ENCODE measurements at places on chromosomes 5 and 9.

GRCh38 chr5:61279725-61280124 is 52.3 kb upstream of the ZSWIM6 start:
- DNase-seq, result no peak

GRCh38 chr9:96491079-96491879 is 41.3 kb downstream of the HABP4 start:
- peak; percentile 56 for DNase-seq

DNA sequence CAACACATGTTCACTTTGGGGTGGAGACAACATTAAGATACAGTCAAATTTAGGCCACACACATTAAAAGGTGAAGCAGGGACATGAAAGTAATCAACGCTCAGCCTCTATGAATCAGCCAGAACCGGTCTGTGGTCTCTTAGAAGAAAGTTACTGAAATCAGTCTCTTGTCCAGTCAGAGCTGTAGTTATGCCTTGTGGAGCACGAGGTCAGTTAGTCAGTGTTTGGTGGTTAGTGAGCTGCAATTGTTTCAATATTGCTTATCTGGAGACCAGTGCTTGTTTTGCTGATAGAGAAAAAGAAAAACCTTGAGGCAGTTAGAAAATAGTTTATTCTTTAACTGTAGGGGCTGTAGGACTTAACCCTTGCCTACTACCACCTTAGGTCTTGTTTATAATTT is 157.8 kb upstream of the RASEF start:
- DNase-seq, result no peak

- DNase-seq, result no peak
These were observed 229.1 kb downstream of the ESM1 start for GRCh38 chr5:54756301-54756700.

GRCh38 chr9:132782037-132782436 is 96.0 kb downstream of the AK8 start:
- DNase-seq, result no peak

DNA sequence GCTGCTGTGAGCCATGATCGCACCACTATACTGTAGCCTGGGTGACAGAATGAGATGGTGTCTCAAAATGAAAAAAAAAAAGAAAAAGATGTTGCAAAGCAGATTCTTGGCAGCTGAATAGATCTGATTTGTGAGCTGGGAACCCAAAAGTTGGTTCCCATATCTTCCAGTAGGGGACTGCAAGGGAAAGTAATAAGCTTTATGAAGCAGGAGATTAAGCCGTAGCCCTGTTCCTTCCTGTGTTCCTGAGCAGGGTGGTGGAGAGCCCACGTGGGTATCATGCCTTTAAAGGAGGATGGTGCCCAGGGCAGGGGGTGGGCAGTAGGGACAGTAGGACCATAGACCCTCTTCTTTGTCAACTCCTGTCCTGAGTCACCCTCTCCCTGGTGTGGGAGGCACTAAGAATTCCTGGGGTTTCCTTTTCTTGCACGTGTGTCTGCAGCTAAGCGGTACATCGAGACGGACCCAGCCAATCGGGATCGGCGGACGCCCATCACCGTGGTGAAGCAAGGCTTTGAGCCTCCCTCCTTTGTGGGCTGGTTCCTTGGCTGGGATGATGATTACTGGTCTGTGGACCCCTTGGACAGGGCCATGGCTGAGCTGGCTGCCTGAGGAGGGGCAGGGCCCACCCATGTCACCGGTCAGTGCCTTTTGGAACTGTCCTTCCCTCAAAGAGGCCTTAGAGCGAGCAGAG is 37.9 kb downstream of the STOM start:
- no peak for DNase-seq

DNA sequence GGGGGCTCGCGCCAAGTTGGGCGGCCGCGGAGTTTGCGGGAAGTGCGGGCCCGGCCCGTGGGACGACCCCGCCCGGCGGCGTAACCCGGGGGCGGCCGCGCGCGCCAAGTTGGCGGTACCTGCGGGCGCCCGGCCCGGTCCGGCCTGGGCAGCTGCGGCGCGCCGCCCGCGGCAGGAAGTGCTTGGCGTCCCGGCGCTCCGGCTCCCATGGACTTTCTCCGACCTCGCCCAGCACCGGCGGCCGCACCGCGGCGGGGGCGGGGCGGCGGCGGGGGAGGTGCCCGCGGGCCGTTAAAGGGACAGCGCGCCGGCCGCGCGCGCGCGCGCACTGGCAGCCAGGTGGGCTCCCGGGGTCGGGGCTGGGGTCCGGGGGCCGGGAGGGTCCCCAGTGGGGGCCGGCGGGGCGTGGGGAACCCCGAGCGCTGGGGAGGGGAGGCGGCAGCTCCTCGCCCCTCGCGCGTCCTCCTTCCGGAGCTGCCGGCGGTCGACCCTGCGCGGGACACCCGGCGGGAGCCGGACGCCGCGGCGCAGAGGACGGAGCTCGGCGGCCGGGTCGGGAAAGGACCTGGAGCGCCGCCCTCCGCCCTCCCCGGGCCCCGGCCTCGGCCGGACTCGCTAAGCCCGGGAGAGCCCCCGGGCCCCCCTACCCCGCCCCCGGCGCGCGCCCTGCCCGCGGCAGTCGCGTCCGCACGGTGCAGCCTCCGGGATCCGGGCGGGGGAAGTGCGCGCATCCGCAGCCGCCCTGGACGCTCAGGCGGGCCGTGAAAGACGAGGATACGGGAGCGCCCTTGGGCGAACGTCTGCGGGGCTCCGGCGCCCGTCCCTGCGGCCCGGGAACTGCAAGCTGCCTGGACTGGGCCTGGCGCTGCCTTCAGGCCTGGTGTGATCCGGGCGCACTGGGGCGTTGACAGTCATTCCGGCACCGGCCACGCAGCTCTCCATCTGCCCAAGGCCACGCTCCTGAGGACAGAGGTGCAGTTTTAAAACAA is at the start of gene NACC2:
Gene NACC2 (minus strand): TSS at position 220 of the 989 bp plus-strand sequence. CDS start 44,768 bp downstream, outside the sequence.
- DNase-seq, result no peak

DNA sequence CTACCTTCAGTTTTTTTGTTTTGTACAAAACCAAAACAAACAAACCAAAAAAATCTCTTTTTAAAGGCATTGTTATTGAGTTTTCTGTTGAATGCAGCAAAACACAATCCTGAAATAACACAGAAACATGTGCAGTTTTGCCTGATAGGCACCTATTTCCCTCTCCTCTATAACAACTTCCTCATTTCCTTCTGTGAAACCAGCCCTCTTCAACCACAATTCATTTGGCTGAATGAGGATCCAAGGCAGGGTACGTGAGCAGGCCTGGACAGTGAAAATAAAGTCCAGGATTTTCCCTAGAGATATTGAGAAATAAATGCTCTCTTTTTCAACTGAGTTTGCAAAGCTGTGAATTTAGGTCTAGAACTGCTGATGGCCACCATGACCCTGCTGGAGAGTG is 134.8 kb upstream of the LARP1 start:
- DNase-seq, result no peak

DNA sequence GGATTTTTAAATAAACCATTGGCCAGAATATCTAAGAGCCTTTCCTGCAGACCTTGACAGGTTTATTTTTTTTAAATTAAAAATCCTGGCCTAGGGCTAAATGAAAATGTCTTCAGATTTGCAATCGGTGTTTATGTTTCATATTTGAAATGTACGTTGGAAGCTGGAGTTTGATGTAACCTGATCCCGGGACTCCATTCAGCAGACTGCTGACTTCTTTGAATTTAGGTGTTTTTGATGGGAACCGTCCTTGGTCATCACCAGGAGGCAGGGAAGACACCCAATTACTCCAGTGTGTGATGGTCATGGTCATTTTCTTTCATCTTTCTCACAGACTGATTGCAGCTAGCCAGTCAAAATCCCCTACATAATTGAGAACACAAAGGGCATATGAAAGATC is 60.1 kb upstream of the BRINP1 start:
- no peak for DNase-seq

- no peak for DNase-seq
These were observed 1.4 kb downstream of the SUSD3 start for GRCh38 chr9:93059715-93060578.

DNA sequence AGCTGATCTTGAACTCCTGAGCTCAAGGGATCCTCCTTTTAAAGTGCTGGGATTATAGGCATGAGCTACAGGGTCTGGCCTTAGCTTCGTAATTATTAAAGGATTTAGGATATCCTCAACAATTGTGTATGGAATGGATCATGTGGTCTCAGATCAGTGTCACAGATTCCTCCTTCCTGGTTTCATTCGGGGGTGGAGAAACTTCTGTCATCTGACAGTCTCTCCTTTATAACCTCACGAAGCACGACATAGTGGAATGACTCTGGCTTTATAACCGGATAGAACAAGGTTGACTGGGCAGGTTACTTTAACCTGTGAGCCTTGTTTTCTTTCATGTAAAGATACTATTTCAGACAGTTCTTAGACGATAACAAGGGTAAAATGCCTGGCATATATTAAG is 4.4 kb upstream of the GNG10 start:
- DNase-seq, result no peak

GRCh38 chr5:78586251-78586650 is 62.3 kb downstream of the LHFPL2 start:
- no peak for DNase-seq

DNA sequence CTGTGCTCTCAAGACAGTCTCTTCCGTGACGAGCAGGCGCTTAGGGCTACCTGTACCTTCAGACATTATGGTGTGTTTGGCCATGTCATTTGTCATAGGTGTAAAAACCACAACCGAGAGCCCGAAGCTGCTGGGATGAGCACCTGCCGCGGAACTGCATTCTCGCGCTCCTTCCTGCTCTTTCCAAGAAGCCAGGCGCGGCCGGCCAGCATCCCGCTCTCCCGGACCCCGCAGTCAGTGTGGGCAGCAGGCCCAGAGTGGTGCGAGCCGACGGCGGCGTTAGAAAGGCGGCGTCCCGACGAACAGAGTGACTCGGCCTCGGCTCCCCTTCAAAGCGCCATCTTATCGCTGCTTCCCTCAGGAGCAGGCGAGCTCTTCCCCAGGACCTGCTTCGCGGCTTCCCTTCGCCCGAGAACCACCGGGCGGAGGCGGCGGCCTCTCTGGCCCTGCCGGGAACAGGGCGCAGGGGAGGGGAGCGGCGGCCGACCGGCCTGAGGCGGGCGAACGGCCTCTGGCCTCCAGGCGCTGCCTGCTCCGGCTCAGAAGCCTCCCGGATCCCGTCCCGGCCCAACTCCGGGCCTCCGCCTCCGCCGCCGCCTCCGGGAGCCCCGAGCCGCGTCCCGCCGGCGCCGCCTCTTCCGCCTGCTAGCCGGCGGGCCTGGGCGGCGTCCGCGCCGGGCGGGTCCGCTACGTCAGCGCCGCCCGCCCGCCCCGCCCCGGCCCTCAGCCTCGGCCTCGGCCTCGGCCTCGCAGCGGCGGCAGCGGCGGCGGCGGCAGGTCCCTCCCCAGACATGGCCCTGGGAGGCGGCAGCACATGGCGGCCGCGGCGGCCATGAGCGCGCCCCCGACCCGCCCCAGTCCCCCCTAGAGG is at the start of gene FAM120A:
Gene FAM120A (plus strand): TSS at position 741 of the 871 bp plus-strand sequence. CDS start 231 bp downstream, outside the sequence.
- no peak for DNase-seq

DNA sequence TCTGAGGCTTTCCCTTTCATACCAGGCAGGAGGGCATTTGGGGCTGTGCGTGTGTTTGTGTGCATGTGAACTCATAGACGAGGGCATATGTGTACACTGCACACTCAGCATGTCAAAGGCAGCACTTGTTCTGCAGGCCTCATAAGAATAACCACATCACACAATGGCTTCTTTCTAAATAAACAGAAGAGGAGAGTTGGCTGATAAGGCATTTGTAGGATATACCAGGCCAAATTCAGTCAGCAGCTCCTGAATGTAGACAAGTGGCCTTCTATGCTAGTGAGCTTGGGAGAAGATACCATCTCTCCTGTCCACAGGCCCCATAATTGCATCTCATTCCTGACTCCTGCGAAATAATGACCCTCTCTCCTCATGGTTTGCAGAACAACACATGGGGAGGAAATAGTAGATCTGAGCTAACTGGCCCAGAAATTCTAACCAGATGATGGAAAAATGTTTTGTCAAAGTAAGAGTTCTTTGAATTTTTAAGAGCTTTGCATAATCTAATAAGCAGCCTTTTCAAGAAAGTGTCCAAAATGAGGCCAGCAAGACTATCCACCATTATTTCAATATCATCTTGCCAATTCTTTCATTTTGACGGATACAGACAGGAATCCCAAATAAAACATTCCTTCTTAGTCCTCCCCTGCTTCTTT is 60.5 kb upstream of the GAS1 start:
- DNase-seq, result no peak

DNA sequence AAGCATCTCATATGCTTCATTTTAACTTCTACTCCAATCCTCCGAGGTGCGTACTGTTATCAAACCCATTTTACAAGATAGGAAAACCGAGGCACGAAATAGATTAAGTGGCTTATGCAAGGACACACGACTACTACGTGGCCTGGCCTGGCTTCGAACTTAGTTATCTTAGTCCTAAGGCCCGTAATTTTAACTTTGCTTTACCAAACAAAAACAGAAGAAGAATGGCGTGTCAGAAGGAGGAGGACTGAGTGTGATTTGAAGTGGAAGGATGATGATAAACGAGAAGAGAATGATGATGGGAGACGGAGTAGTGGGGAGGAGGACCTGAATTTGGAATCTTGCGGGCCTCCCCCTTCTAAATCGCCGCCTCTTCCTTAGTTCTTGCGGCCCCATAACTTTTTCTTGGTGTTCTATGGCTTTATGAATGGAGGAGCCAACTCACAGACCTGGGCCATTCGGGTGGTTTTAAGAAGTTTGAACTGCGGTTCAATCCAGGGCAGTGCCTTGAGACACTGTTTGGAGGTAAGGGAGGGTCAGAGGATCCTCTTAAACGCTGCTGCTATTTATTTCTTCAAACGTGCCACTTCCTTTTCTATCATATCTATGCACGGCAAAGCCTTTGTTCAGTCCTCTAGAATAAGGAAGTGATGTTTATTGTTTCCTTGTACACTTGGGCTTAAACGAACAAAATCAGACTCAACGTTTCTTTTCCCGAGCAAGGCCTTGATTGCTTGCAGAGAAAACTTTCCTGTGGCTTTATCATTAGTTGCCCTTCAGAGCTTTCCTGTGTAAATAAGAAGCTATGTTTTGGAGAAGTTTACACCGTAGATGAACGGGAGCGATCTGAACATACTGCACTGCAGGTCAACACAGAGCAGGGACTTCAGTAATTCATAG is 795 bp downstream of the CNOT8 start:
- peak; percentile 19 for DNase-seq

- DNase-seq, result no peak
These were observed 108.1 kb downstream of the TMEM174 start for GRCh38 chr5:73280821-73281746.

GRCh38 chr5:102223542-102224477 is 72.3 kb downstream of the SLCO4C1 start:
- DNase-seq, result no peak

DNA sequence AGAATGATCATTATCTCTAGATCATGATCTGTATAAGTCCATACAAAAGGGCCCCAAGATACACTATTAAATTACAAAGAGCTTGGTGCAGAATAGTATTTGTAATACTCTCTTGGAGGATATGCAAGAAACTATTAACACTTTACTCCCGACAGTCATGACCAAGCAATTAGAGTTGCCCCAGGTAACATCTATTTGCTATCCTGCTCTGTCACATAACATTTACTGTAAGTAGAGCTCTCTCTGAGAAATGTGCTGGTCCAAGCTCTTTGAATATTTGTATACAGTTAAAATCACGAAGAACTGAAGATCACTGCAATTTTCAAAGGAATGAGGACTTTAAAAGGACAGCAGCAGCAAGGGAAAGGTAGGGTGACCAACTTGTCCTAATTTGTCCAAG is 553.7 kb downstream of the RAB3C start:
- no peak for DNase-seq
